EH (cell line): ENCODE measurements at places on chromosomes 3 and 15.

DNA sequence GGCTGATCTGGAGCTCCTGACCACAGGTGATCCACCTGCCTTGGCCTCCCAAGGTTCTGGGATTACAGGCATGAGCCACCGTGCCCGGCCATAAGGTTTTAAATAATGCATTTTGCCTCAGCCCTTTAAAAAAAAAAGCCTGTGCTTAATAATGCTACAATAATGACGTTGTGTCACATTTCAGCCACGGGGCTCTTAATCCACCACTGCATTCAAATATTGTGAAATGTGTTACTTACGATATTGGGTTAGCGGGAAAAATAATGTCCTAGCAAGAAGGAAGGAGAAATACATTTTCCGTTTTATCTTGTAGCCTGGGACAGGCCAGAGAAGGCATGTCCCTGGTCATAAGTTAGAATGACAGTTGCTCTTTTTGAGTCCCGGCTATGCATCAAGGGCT, 17.6 kb downstream of the PAQR5 start:
- no peak for DNase-seq

GRCh38 chr3:114899186-114899931, 247.7 kb downstream of the ZBTB20 start:
- no peak for DNase-seq

DNA sequence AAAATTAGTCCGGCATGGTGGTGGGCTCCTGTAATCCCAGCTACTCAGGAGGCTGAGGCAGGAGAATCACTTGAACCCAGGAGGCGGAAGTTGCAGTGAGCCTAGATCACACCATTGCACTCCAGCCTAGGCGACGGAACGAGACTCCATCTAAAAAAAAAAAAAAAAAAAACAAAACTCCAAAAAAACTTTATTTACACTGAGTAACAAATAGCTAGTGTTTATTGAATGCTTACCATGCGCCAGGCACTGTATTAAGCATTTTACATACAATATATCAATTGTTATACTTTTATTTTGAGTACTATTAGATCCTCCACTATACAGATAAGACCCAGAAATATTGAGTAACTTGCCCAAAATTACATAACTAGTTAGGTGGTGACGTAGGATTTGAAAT, 17.4 kb upstream of the ARIH1 start:
- no peak for DNase-seq

DNA sequence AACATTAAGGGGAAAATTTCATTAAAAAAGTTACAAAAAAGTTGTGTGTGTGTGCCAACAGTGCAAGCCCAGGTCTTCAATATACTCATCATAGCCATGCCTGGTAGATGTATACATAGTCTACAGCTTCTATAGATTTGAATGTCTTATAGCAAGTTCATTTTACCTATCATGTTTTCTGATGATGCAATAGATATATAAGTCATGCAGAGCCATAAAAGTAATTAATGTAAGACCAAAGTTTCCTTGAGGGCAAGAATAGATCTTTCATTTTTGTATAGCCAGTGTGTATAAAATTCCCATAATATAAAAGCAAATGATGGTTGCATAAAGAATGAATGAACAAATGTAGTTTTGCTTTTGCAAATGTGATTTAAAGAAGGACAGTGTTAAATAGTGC, 1138.4 kb downstream of the TBL1XR1 start:
- no peak for DNase-seq

DNA sequence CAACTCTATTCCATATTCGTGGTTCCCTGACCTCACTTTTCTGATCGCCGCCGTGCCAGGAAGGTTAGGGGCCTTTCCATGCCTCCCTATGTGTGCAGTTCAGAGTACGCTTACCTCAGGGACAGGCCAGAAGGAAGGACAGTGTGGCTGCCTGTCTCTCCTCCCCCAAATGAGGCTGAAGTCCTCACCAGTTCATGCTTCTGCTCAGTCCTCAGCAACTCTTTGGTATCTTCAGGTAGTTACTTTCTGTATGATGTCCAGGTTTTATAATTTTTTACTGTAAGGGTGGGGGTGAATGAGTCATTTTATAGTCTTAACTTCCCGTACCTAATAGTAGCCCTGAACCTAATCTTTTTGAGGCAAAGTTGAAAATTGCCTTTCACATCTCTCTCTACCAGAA, 98.7 kb downstream of the VPS8 start:
- DNase-seq = no peak
